Effector CD8-positive, alpha-beta T cell (primary cell): ENCODE measurements at places on chromosomes 1 and 21.

DNA sequence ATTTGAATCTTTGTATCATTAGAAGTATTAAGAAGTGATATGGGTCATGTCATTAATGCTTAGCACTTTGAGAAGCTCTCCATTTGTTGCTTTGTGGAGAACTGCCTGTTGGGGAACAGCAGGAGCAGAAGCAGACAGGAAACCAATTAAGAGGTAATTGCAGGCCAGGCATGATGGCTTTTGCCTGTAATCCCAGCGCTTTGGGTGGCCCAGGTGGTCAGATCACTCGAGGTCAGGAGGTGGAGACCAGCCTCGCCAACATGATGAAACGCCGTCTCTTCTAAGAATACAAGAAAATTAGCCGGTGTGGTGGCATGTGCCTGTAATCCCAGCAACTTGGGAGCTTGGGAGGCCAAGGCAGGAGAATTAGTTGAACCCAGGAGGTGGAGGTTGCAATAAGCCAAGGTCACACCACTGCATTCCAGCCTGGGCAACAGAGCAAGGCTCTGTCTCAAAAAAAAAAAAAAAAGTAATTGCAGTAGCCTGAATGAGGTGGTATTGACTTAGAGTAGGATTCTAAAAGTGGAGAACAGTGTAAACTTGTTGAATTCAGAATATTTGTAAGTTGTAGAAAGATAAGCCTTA lies 57.8 kb upstream of the FASLG start:
- DNase-seq, result no peak

DNA sequence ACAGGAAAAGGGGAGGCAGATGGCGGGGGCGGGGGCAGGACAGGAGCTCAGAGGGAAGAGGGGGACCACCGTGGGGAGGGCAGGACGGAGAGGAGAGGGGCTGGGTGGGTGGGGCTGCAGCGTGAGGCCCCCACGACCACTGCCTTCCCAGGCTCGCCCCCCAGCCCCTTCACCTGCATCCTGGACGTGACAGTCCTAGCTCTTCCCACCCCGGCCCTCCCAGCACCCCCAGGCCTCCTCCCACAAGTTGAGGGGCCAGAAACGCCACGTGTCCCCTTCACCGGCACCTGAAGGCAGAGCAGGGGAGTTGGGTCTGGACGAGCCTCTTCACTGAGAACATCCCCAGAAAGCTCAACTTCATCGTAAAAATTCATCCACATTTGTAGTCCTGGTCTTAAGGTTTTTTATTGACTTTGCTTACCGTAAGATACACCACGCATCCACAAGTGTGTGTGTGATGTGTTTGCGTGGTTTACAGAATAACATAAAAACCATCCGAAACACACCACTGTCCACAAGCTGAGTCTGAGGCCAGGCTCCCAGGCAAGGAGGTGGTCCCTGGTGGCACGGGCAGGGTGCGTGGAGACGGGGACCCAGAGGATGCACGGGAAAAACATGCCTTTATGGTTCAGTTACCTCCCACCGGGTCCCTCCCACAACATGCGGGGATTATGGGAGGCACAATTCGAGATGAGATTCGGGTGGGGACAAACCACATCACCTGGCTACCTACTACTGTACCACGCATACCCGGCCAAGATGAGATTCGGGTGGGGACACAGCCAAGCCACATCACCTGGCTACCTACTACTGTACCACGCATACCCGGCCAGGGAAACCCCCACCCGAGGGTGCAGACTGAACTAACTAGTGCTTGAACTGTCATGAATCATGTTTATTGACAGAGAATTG lies 13.9 kb upstream of the COL18A1 start:
- no peak for DNase-seq

GRCh38 chr1:234302354-234302962 lies 70.8 kb upstream of the COA6 start:
- no peak for DNase-seq

GRCh38 chr1:147478521-147478920 lies 62.8 kb upstream of the BCL9 start:
- DNase-seq, result no peak

DNA sequence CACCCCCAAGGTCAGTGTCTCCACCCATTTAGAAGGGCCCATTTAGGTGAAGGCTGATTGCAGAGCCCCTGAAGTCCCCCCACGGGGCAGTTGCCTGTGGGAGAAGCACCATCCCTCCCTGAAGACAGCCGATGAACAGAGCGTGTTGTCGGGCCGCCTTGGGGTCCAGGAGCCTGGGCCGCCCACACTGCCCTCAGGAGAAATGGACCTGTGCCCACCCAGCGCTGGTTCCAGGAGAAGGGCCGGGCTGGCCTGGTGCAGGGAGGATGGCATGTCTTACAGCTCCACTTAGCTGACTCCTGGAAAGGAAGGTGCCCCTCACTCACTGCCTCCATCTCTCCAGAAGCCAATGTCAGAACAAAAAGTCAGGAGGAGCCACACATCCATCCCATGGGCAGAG lies 252.7 kb upstream of the VAMP3 start:
- no peak for DNase-seq

- no peak for DNase-seq
These were observed 12.8 kb downstream of the RRP15 start for GRCh38 chr1:218297867-218298266.

- DNase-seq, result no peak
These were observed 23.2 kb upstream of the CNIH3 start for GRCh38 chr1:224592636-224593582.

DNA sequence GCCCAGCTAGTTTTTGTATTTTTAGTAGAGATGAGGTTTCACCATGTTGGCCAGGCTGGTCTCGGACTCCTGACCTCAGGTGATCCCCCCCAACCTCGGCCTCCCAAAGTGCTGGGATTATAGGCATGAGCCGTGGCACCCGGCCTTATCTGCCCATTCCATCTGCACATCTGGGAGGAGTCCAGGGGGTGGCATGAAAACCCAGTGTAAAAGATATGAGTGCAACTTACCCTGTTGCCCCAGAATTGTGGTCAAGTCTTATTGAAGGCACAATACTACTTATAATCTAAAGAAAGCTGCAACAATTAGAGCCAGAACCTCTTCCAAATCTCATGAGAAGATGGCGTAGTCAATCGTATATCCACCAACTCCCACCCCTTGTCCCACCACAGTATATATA lies 18.4 kb downstream of the CTXND2 start:
- DNase-seq, result no peak

DNA sequence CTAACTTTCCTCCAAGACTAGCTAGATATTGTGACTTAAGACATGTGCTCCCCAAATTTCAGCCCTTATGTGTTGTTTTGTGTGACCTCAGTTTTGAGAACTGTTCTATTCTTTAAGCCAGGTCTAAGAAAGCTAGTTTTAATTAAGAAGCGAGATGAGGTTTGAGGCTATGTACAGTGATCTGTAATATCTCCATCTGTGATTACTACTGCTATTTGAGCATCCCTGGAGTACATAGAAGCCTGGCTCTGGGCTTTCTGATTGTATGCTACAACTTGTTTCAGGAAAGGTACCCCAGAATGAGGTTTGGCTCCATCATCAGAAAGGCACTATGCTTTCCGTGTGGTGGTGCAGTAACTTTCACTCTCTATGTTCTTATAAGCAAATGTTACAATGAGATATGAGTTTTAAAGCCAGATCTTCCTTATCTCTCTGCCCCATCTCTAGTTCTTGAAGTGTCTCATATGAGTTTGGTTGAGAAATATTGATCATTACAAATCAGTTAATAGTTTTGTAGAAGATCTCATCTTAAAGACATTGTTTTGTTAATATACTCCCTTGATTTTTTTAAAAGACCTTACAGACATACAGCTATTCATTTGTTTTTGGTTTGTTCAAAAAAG lies 605 bp downstream of the RGS4 start:
- no peak for DNase-seq

DNA sequence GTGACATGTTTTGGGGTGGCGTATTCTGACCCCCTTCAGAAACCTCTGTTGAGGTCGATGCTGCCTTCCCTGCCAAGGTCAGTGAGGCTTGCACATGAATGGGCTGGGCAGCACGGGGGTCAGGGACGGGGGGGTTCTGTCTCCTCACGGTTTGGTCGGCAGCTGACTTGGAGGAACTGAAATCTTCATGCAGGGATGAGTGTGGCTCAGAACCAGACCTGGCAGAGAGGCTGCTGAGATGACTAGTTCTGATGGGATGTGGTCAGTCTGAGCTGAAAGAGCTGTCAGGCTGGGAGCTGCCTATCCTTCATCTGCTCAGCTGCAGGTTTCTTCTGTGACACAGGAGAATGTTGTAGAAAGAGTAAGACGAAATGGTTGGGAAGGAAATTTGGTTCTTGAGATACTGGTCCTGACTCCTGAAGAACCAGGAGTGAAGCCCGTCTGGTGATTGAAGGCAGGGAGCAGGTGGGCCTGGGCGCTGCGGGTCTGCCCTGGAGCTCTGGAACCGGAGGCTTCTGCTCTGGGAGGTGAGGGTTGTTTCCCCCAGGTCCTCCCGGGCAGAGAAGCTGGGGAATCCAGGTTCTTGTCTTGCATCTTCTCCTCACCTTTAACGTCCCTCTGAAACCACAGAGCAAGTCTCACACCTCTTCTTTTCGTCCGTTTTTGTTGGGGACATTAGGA lies 3.3 kb downstream of the SLX9 start:
- no peak for DNase-seq

DNA sequence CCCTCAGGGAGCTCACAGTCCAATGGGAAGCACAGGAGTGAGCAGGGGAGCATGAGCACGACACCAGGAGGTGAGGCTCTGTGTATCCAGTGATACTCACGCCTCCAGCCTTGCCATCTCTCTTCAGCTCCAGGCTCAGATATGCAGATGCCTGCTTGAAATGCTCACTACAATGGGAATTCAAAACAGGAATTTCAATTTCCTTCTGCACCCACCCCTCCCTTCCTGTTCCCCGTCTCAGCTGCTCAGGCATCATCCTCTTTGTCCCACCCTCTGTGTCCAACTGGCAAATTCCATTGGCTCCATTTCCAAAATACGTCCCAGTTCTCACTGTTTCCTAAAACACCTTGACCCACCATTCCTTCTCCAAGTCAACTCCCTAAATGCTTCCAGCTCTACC lies 58.9 kb downstream of the FBXO2 start:
- no peak for DNase-seq

GRCh38 chr1:39965044-39965443 lies 10.1 kb downstream of the MFSD2A start:
- no peak for DNase-seq

GRCh38 chr1:72227667-72228066 lies 54.7 kb downstream of the NEGR1 start:
- no peak for DNase-seq

- no peak for DNase-seq
These were observed 333.4 kb downstream of the ASTN1 start for GRCh38 chr1:176831150-176831549.

DNA sequence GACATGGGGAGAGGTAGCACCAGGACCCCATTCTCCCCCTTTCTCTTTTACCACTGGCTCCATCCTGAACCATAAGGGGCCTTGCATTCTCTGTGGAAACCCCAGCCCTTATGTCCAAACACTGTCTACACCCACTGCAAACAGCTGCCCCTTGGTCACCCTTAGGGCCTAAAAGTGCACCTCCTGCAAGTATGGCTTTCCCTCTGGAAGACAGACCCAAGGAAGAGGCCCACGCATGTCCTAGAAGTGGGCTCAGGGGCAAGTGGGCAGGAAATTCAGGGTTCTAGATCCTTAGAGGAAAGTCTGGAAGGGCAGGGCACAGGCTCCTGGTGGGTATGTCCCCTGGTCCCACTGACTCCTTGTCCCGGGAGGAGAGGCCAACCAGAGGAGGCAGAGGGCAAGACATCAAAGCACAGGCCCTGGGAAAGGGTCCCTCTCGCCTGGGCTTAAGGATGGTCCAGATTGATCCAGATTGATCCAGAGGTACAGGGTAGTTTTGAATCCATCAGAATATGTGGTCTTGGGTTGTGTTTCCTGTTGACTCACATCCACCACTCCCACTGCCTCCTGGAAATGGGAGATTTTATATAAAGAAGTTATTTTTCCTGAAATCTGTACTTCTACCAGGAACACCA lies 150.9 kb downstream of the GRIK3 start:
- DNase-seq, result no peak

DNA sequence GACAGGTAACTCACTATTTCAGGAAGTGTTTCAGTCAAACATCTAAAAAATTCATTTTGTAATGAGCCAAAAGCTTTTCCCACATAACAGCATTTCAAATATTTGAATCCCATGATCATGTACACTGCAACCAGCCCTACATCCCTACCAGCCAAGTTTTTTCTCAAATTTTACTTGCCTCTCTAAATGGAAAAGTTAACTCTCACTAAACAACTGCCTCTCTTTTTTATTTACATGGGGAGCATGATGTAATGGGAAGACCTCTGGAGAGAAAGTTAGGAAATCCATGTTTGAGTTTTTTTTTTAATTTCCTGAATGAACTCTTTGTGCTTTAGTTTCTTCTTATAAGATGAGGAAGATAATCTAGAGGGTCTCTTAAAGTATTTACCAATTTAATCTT lies 70.5 kb downstream of the TTLL7 start:
- no peak for DNase-seq

- no peak for DNase-seq
These were observed 4.6 kb upstream of the CD1A start for GRCh38 chr1:158249646-158250045.

GRCh38 chr1:204870160-204870912 lies at the start of gene NFASC:
Gene NFASC, plus strand, starts transcription at chr1:204870862. Its CDS starts 73,454 bp downstream, at chr1:204944316.
- DNase-seq, result no peak

GRCh38 chr1:204207136-204207616 lies 6.6 kb downstream of the GOLT1A start:
- peak; percentile 64 for DNase-seq

DNA sequence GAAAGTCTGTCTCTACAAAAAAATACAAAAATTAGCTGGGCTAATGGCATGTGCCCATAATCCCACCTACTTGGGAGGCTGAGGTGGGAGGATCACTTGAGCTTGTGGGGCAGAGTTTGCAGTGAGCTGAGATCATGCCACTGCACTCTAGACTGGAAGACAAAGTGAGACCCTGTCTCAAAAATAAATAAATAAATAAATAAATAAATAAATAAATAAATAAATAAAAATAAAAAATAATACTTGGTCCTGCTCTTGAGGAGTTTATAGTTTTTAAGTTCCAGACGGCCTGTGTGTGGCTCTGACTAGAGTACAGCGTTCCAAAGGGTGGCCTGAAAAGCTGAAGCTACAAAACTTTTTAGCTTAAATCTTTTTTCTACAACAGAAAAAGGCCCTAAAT lies 35.1 kb downstream of the PCSK9 start:
- DNase-seq, result no peak

DNA sequence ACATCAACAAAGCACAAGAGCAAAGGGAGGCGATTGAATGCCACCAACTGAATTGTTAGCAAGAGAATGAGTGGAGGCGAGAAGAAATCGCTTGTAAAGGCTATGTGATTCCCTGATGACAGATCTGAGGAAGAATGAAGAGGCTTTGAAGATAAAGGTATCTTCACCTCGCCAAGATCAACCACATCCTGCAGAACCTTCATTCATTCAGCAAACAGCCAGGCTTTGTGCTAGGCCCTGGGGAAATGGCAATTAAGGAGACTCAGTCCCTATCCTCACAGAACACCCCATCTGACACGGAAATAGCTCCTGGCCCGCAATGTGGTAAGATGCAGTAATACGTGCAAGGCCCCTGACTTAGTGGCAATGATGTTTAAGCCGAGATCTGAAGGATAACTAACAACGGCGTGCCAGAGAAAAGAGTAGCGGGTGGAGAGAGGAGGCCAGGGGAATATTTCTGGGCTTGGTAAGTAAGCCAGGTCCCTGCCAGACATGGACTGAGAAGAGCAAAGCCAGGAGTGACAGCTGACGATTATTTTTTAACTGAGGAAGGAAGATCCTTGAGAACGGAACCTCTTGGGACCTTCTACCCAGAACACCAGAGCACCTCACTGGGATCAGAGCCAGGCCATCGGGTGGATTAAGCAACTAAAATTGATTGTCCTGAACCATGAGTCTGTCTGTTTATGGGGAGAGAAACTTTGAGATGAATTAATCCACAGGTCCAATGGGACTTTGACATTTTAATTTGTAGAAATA lies 4.6 kb upstream of the VSIG8 start:
- DNase-seq, result no peak
